ENCODE measurements at places on chromosomes 5 and 9.

DNA sequence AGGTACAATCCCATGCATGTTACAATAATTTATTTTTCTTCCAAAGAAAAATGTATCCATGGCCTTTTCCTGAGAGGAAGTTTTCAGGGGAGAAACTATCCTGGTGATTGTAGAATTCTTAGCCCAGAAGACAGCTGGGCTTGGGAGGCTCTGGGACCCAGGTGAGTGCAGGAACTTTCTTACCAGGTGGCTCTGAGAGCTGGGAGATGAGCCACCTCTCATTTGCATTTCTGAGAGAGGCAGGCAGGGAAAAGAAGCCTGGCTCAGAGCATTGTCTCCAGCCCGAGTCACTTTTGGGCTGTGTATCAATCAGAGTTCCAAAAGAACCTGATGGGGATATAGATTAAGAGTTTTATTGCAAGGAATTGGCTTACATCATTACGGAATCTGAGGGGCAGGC is 52.7 kb downstream of the ALG2 start:
- no peak for DNase-seq

DNA sequence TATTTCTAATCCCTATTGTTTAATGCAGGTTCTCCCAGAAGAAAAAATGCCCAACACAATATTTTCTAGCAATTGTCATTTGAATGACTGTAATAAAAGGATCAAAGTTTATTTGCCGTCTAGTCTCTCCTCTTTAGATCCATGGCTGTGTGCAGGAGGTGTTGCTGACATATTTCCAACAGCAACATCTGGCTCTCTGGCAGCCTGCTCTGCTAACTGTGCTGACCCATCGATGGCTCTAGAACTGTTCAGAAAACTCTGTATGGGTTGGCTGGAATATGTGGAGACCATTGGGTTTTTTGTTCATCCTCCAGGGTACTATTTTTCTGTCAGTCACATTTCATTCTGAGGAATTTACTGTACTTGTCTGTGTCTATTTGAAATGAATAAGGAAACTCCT is 202.0 kb upstream of the SLC27A6 start:
- DNase-seq, result no peak

- no peak for DNase-seq
Observed at GRCh38 chr5:176630681-176631222, 277 bp downstream of the EIF4E1B start.

DNA sequence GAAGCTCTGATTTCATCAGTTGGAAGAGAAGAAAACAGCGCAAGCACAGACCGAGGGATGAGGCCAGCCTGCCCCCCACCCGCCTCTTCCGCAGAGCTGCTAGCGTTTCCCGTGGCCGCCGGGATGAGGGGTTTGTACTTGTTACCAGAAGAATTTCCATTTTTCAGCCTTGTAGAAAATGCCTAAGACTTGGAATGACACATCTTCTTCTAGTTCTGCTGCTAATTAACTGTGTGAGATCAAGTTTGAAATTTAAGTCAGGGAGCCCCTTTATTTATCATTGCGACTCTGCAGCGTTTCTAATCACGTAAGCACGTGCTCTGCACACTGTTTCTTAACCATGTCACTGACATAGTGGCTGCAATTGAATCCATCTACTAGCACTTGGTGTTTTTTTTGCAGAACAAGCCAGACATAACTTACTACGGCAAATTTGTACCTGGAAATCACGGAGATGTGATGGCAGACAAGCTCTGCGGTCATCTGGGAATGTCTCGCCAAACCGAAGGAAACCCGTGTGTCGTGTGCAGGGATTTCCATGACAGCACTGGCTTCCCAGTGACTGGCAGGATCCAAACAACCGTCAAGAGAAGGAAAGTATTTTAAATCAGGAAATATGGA is 41.8 kb upstream of the ROR2 start:
- no peak for DNase-seq

DNA sequence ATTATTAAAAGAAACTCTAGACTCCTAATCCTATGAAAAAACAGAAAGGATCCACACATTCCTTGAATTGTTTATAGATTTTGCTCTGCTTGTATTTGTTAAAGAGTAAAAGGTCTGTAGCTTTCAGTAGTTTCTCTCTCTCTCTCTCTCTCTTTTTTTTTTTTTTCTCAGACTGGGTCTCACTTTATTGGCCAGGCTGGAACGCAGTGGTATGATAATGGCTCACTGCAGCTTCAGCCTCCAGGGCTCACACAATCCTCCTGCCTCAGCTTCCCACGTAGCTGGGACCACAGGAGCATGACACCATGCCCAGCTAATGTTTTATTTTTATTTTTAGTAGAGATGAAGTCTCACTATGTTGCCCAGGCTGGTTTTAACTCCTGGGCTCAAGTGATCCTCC is 9.3 kb downstream of the UGT3A2 start:
- DNase-seq, result no peak

DNA sequence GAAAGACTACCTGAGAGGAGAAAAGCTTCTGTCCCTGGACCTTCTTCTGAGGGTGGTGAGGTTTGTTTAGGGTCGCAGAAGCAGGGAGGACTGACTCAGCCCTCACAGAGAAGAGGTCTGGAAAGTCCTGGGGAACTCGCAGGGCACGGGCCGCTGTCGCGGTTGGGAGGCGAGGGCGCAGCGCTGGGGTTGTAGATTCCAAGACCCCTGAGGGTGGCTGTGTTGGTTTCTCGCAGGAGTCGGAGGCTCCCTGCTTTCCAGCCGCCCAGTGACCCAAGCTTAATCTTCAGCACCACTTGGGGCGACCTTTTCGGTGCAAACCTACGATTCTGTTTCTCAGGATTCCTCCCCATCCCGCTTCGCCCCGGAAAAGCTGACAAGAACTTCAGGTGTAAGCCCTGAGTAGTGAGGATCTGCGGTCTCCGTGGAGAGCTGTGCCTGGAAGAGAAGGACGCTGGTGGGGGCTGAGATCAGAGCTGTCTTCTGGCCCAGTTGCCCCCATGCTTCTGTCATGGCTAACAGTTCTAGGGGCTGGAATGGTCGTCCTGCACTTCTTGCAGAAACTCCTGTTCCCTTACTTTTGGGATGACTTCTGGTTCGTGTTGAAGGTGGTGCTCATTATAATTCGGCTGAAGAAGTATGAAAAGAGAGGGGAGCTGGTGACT is 482 bp downstream of the SLC27A6 start:
- no peak for DNase-seq

DNA sequence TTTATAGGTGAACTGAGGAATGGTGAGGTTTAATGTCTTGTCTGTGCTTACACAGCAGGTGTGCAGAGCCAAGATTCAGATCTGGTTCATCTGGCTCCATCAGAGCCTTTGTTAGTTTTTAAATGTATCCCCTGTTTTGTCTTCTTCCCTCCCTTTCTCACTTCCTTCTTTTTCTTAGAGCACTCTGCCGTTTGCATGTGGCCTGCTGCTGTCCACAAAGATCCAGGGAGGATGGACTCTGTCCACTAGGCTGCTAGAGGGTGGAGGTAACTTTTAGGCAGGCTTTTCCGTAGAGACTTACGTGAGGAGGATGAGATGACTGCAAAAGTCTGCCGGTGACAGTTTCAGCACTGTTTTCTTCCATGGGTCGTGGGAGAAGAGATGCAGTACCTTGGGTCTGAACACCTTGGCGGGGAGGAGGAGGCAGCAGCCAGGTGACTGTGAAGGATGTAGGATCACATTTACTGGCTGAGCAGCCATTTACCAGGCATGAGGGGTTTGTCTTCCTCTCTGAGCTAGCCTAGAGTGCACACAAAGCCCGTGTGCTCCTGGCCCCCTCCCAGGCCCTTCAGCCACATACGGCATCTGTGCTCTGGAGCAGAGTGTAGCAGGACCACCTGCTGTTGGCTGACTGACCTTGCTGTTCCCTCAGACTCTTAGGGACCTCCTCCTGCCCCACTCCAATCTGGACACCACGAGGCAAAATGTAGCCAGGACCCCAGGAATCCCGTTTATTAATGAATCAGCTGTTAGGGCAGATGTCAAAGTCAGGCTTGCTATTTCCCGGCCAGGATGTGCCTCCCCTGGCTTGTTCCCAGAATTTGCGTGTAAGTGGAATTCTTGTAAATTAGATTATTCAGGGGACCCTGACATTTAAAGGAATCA is 1.8 kb downstream of the NTMT1 start:
- DNase-seq, result no peak

- DNase-seq, result no peak
Observed at GRCh38 chr9:15300218-15300617, 6.8 kb downstream of the TTC39B start.

DNA sequence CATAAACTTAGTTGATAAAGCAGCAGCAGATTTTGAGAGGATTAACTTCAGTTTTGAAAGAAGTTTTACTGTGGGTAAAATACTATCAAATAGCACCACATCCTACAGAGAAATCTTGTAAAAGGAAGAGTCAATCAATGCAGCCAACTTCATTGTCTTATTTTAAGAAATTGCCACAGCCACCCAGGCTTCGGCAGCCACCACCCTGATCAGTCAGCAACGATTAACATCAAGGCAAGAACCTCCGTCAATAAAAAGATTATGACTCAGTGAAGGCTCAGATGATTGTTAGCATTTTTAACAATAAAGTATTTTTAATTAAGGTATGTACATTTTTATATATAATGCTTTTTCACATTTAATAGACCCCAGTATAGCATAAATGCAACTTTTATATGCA is 122.3 kb upstream of the NR4A3 start:
- DNase-seq, result no peak

DNA sequence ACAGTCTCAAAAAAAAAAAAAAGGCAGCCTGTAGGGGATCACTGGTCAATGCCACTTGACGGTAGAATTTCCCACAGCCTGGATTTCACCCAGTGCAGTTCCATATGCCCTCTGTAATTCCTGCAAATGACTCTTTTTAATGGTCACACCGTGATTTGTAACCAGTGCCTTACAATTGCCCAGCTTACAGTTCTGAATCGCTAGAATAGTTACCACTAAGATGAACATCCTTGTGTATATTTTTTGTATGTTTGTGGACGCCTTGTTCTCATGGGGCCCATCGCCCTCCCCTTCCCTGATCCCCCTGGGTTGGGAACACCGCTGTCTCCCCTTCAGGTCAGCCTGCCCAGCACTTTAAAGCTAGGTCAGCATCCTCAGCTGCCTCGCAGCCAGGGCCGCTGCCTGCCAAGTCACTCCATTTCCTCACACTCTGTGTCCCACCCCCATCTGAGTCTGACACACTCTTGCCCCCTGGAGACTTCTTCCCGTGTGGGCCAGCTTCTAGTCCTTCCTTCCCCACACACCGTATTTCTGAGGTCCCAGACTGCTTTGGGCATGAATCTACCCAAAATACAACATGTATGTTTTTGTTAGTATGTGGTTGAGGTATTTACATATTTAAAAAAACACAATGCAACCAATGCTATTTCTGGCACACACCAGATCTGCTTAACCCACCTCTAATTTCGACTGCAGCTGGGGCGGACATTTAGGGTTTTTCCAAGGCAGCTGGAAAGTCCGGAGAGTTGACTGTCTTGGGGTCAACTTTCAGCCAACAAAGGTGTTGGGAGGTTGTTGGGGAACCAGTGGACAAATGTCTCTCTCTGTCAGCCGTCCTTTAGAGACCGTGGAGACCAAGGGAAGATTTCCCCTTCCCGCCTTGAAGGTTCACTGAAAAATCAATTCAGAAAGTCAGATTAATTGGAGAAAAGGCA is 120.5 kb upstream of the NEK6 start:
- no peak for DNase-seq

Data from hypothalamus (tissue), 51 donors.